ENCODE measurements at places on chromosomes 2 and 18.

- DNase-seq, result no peak
These were observed 22.8 kb downstream of the OTOF start for GRCh38 chr2:26455037-26455669.

DNA sequence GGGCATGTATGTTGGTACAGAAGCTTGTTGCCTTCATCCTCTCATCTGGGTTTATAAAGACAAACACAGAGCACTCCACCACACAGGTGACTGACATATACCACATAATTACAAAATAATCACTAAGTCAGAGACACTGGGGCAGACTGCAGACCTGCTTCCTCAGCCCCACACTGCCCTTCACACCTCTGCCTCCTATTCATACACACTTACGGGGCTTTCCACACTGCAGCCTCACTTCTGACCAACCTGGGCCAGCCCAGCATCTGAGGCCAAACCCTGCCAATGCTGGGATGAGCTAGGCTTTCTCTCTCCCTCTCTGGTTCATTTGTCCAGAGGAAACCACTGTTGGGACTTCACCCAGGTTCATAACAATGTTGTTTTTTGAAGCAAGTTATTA, 4.5 kb downstream of the EMX1 start:
- DNase-seq, result no peak

DNA sequence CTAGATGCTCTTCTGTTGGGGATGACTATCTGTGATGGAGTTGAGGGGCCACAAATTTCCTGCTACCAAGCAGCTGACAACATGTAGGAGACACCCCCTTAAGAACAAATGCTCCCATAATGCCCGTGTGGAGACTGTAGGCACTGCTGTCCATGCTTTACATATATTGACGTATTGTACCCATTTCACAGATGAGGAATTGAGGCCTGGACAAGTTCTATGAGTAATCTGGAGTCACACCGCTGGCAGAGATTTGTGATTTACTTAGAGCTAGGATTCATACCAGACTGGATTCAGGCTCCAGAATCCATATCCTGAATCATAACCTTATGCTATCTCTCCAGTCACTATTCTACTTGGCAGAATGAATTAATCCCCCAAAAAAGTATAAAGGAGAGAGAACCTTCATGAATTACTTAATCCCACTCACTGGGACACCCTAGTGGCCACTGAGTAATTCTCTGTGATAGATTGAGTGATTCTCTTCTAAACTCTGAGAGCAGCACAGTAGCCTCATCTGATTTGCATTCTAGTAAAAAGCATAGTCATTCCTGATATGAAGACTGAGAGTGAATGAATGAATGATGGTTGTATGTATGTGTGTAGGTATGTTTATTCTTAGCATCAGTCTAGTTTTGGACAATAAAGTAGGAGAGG, 460.7 kb upstream of the MEIS1 start:
- no peak for DNase-seq

DNA sequence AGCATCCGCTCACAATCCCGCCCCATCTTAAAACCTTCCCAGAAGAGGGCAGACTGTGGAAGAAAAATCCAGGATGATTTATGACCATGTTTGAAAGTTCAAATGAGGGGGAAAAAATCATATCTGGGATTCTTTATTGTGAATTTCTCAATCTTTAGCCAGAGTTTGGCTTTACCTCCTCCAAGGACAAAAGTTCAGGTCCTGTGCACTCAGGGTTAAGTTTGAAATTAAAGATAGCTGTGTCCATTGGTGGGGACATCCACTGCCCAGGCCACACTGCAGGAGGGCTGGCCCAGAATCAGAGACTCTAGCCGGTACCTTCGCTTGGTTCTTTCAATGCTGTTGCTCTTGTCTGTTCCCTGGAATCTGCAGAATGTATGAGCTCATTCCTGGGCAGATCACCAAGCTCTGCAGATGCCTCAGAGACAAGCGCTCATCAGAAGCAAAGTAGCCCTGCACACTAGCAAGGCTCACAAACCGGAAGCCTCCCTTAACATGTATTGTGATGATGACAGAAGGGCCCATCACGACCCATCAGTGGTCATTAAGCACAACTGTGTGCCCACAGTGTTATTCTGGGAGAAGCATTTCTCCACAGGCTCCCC, 375.3 kb upstream of the KLHL29 start:
- no peak for DNase-seq

GRCh38 chr2:54657664-54658083, 65.8 kb upstream of the EML6 start:
- peak; percentile 29 for DNase-seq

- DNase-seq, result no peak
These were observed 20.0 kb downstream of the ZNF532 start for GRCh38 chr18:58884680-58885079.

- DNase-seq, result no peak
These were observed 47.9 kb downstream of the FRZB start for GRCh38 chr2:182818501-182818900.

- DNase-seq, result peak; percentile 64
These were observed 352.0 kb downstream of the TNS1 start for GRCh38 chr2:217650716-217651360.

- no peak for DNase-seq
These were observed 28.1 kb downstream of the TFCP2L1 start for GRCh38 chr2:121256720-121257479.

- DNase-seq, result no peak
These were observed 150.0 kb downstream of the IKZF2 start for GRCh38 chr2:213001297-213001910.

DNA sequence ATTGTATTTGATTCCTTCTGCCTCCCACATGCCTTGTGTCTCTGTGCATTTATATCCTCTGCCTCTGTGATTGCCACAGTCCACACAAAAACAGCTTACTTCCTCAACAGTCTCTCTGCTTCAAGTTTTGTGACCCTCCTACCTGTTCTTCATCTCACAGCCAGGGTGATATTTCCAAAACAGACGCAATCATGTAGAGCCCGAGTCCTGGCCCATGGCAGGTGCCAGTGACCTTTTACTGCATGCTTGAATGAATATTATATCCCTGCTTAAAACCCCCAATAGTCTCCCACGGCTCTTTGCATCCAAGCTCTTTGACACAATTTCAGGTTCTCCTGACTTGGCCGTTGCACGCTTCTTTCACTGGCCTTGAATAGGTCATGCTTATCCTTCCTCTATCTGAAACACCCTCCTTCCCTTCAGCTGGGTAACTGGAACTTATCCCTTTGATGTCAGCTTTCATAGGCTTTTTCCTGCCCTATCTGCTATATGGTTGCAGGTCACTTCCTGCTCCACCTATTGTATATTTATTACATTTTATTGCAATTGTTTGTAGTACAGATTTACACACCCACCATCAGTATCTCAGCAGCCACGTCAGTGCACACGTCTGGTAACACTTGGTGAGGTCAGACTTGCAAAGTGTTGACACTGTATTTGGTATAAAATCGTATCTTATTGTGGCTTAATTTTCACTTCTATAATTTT, 29.7 kb upstream of the IL1B start:
- no peak for DNase-seq

DNA sequence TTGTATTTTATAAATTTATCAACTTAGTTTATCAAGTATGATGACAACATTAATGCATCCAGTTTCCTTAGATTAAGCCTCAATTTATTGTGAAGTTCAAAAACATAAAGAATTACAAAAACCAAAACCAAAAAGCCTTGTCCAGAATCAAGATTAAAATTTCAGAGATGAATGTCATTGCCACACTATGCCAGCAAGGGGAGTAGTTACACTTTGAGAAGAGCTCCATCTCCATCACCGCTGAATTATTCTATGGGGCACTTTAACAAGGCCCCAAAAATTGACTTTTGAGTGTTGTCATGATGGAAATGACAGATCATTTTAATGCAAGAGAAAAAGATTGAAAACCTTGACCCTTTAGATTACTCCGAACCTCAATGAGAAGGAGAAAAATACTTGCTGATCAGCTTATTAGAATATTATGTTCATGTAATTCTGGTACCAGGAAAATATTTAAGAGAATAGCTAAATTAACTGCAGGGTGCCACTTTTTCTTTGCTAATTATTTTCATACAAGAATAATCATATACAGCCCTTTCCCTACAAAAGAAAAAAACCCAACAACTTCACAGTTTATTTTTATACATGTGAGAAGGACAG, 152.5 kb upstream of the AQP4 start:
- peak; percentile 8 for DNase-seq

GRCh38 chr2:104177179-104177578, 676.7 kb upstream of the POU3F3 start:
- no peak for DNase-seq

GRCh38 chr2:237833546-237833945, 25.9 kb upstream of the RAMP1 start:
- DNase-seq, result no peak

GRCh38 chr2:75337016-75337415, 137.7 kb upstream of the TACR1 start:
- no peak for DNase-seq

DNA sequence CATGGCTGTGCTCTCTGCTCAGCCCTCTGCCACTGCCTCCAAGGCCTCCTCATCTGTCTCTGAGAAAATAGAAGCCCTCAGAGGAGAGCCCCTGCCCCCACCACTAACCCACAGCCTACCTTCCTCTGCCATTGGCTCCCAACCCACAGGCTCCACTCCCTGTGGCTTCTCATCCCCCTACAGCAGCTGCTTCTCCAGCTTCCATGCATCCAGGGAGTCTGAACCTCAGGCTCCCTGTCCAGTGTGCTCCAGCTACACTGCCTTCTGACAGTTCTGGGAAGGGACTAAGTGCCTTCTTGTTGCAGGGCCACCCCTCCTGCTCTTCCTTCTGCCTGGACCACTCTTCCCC, 29.3 kb downstream of the COL6A3 start:
- DNase-seq, result no peak

- no peak for DNase-seq
These were observed 151.1 kb upstream of the SLC1A4 start for GRCh38 chr2:64837925-64838641.

DNA sequence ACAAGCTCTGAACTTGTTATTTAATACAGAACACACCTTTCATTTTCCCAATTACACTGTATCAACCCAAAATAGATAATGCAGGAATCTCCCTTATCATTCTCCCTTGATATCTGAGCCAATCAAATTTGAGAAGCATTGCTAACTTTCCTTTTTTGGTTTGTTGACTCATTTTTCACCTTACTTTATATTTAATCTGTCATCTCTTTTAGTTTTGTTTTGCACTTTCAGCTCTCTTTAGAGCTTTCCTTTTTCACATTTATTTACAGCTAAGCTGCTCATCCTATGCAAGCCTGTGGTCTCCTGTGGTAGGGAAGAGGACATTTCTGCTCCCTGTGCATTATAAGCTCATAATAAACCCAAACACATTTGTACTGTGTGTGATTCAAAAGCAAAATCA, 50.1 kb downstream of the ITGAV start:
- DNase-seq, result peak; percentile 14

DNA sequence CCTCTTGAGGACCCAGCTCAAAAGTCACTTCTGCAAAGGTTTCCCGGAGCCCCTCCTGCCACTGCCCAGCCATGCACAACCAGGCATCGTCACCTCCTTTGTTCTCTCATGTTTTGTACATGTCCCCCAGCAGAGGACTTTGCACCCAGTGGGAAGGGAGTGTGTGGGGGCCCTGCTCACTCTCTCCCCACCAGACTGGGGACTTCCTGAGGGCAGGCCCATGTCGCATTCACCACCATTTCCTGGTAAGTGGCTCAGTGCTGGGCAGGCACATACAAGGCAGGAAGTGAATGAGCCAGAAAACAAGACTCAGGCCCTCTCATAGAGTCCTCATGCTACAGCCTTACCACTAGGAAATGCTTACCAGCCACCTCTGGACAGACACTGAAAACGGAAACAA, 18.9 kb downstream of the MRPL35 start:
- no peak for DNase-seq

GRCh38 chr2:122384768-122385333, 629.4 kb downstream of the TSN start:
- no peak for DNase-seq
